ENCODE measurements at places on chromosomes 4 and X.

DNA sequence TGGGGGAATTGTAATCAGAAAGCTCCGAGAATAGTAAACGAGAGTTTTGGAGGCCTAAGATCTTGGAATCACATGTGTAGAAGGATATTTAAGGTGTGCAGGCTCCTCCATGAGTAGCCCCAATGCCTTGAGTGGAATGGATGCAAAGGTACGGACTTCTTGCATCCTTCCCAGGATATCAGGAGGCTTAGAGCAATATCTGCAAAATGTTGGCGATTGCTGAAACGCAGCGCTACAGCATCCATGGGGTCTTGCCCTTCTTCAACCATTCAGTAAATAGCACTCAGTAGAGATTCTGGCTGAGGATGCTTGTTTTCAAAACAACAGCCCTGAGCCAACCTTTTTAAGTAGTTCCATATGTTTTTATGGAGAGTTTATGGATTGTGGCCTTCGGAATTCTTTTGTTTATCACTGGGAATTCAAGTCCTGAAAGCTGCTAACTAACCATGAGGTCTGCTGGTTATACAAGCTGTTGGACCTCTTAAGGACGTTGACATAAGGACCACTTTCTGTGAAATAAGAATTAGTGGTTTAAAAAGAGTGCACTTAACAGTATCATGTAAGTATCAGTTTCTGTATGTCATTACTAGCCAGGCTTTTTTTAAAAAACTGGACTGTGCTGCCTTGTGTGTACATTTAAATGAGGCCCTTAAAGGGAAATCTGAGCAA lies 228.8 kb upstream of the PGRMC2 start:
- no peak for DNase-seq

GRCh38 chr4:185183622-185184281 lies 20.0 kb downstream of the CFAP97 start:
- DNase-seq, result peak; percentile 63

GRCh38 chr4:156971676-156972378 lies at the start of gene PDGFC:
Gene PDGFC, minus strand, starts transcription at chr4:156971799. Its CDS starts 896 bp downstream, at chr4:156970903.
- no peak for DNase-seq

GRCh38 chrX:120732879-120733278 lies 103.0 kb upstream of the C1GALT1C1 start:
- DNase-seq, result no peak

GRCh38 chrX:148512453-148512852 lies 12.0 kb downstream of the AFF2 start:
- DNase-seq, result no peak

DNA sequence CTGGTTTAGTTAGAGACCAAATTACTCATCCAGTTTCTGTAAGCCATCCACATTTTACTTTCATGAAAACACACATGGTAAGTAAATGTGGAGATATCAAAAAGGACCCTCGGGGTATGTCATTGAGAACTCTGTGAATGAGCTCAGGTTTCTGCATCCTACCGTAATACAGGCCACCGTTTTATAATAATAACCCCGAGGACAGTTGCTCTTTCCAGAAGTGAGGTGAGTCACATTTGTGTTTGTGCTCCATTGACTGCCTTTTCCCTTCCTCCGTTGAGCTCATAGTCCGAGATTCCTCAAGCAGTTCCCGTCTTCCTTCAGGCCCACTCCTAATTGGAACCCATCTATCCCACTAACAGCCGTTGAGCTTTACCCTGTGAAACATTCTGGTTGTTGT lies 95.3 kb downstream of the GRID2 start:
- DNase-seq, result no peak

DNA sequence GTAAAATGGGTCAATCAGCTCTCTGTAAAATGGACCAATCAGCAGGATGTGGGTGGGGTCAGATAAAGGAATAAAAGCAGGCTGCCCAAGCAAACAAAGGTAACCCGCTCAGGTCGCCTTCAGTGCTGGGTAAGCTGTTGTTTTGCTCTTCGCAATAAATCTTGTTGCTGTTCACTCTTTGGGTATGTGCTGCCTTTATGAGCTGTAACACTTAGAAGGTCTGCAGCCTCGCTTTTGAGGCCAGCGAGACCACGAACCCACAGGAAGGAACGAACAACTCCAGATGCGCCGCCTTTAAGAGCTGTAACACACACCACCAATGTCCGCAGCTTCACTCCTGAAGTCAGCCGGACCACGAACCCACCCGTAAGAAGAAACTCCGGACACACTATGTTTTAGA lies 11.5 kb upstream of the CAMK2D start:
- DNase-seq, result peak; percentile 22

Data from activated T-cell treated with anti-CD3 and anti-CD28 coated beads, Interleukin-2, amount 50 U/mL, for 1 hour (primary cell).